ENCODE measurements at places on chromosomes 4 and X. TPM values are rescaled to one million over a fixed set of nuclear protein-coding genes. Genes with fewer than 3 reads are reported as not detected.

CT45A8 gene
- not detected for total RNA-seq

CENPVL2 gene
- not detected for total RNA-seq

SLC49A3 gene
- not detected for total RNA-seq

L1CAM gene
- not detected for total RNA-seq

FRG1 gene
- total RNA-seq = 27.3 TPM

ZNF157 gene
- 0.52 TPM for total RNA-seq

NSG1 gene
- 0.75 TPM for total RNA-seq

VBP1 gene
- total RNA-seq = 58.4 TPM

BMPR1B gene
- total RNA-seq = not detected

GLUD2 gene
- 0.07 TPM for total RNA-seq

CLRN2 gene
- not detected for total RNA-seq

KLHL13 gene
- total RNA-seq = 3.6 TPM

CRMP1 gene
- 0.40 TPM for total RNA-seq

BEX1 gene
- not detected for total RNA-seq

CT55 gene
- not detected for total RNA-seq

CXorf49 gene
- total RNA-seq = not detected

VSIG4 gene
- total RNA-seq = not detected

OPRPN gene
- not detected for total RNA-seq

TREX2 gene
- total RNA-seq = 1.2 TPM

QRFPR gene
- total RNA-seq = not detected

AVPR2 gene
- not detected for total RNA-seq

HSFX2 gene
- not detected for total RNA-seq

GAK gene
- 76.6 TPM for total RNA-seq

NRK gene
- not detected for total RNA-seq

TMEM144 gene
- not detected for total RNA-seq

ESX1 gene
- not detected for total RNA-seq

IL2 gene
- not detected for total RNA-seq

MAGEC2 gene
- total RNA-seq = not detected

CLDN34 gene
- total RNA-seq = not detected

ADH1A gene
- not detected for total RNA-seq

SSX3 gene
- total RNA-seq = not detected

FRAS1 gene
- total RNA-seq = not detected

POU3F4 gene
- not detected for total RNA-seq

FGF16 gene
- total RNA-seq = not detected

PNMA3 gene
- total RNA-seq = not detected

XKRX gene
- not detected for total RNA-seq

DMD gene
- not detected for total RNA-seq

PNCK gene
- total RNA-seq = not detected

CT45A10 gene
- total RNA-seq = not detected

GRIA2 gene
- total RNA-seq = not detected

TEX13D gene
- 2.0 TPM for total RNA-seq

CFP gene
- total RNA-seq = 0.54 TPM

ENAM gene
- total RNA-seq = not detected

BTC gene
- total RNA-seq = not detected

PROM1 gene
- total RNA-seq = 0.14 TPM

SEPTIN6 gene
- total RNA-seq = 20.2 TPM

LRCH2 gene
- not detected for total RNA-seq

PAGE4 gene
- not detected for total RNA-seq

ENPEP gene
- not detected for total RNA-seq

REPS2 gene
- total RNA-seq = 1.1 TPM

PPP4R3C gene
- not detected for total RNA-seq

TEX13C gene
- total RNA-seq = not detected

GJB1 gene
- not detected for total RNA-seq

GLRB gene
- total RNA-seq = not detected

SMIM10L2A gene
- total RNA-seq = 0.11 TPM

H2BW2 gene
- total RNA-seq = not detected

ACE2 gene
- not detected for total RNA-seq
